ENCODE measurements at places on chromosomes 2 and 18.

DNA sequence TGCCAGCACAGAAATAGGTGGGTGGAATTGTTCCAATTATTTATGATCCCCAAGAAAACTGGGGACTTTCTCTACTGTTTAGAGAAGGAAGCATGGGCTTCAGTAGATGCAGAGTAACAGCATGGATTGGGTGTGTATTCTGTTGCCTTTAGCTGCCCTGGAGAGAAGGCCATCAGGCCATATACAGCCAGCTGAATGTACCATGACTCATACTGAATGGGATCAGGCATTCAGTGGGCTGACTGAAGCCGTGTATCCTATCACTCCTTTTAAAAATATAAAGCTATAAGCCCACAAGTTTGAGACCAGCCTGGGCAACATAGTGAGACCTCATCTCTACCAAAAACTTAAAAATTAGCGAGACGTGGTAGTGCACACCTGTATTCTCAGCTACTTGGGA is 16.7 kb upstream of the PLEKHM3 start:
- no peak for DNase-seq

DNA sequence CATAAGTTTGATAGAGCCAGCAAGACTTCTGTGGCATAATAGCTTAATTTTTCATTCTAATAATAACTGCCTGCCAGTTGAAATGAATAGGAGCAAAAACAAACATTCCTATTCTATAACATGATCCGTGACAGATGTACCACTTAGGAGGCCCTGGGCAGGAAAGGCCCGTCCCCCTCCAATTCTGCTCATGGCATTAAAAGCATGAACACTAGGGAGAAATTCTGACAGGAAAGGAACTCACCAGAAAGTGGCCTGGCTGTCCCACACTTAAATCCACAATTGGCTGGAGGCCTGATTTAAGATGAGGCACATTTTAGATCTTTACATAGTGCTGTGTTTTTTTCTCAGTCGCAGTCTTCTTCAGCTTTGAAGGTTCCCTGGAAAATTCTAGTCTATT is 261.9 kb upstream of the ETAA1 start:
- no peak for DNase-seq

DNA sequence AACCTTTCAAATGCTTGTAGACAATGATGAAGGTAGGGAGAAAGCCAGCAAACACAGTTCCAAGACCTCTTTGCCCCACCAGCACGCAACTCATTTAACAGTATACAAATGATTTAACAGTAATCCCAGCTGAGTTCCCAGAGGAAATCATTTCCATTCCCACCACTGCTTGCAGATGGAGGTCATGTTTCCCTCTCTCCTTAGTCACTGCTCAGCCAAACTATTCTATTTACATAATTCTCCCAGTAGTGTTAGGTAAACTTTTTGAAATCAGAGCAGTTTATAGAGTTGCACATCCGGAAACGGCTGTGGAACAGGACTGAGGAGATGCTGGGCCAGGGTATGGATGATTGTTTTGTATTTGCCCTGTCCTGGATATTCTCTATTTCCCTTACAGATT is 328.5 kb downstream of the FIGN start:
- no peak for DNase-seq

- DNase-seq = no peak
Observed at GRCh38 chr2:181817509-181817908, 74.0 kb upstream of the ITPRID2 start.

- no peak for DNase-seq
Observed at GRCh38 chr2:173326806-173327205, 27.9 kb upstream of the CDCA7 start.

- no peak for DNase-seq
Observed at GRCh38 chr2:215979620-215980019, 33.7 kb downstream of the MREG start.

GRCh38 chr2:100135415-100135814 is 7.0 kb downstream of the AFF3 start:
- no peak for DNase-seq

GRCh38 chr18:52070291-52070756 is 269.7 kb upstream of the DCC start:
- DNase-seq = no peak

GRCh38 chr2:64998658-64999061 is 9.5 kb downstream of the SLC1A4 start:
- no peak for DNase-seq

All from CD4-positive, alpha-beta memory T cell (primary cell).